ELF-1 (cell line): ENCODE measurements at places on chromosomes 12 and 14.

- no peak for DNase-seq
These were observed 6.7 kb downstream of the C12orf54 start for GRCh38 chr12:48489012-48489411.

DNA sequence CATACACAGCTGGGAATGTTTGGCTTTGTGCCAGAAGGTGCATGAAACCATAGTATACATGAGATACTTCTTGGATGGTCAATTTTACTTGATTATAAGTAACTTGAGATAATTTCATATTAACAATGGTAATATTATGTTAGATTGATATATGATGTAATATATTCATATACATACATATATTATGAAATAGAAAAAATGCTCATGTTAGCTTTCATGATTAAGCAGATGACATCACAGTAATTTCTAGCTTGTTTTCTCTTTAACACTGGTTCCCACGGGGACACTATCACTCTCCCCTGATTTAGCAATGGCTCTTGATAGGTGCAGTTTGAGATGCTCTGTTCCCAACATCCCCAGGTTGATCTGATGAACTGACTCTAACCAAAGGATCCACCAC, 35.4 kb upstream of the NTF3 start:
- no peak for DNase-seq

GRCh38 chr12:131209082-131210070, 255.7 kb downstream of the ADGRD1 start:
- no peak for DNase-seq

DNA sequence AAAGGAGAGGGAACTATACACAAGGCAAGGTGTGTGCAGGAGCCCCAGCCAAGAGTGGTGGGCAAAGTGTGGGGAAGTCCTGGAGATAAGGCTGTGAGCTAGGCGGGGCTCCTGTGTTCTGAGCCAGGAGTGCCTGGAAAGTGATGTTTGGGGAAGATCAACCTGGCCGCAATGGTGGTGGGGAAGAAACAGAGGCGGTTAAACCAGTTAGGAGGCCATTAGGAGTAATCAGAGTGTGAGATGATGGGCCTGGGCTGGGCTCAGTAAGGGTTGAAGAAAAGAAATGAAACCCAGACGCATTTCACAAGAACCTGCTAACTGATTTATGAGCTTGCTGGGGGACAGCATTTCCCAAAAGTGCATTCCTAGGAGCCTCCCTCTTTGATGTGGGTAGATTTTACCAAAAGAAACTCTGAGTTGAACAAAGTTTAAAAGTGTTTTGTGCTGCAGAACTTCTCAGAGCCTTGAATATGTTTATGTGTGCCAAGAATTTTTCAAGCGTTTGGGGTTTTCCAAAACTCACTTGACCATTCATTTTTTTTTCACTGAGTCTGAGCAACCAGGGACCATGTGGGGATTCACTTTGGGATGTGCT, 34.2 kb upstream of the LRP1-AS start:
- DNase-seq = peak; percentile 63

- no peak for DNase-seq
These were observed 49.1 kb downstream of the KCNA1 start for GRCh38 chr12:4958697-4959375.

DNA sequence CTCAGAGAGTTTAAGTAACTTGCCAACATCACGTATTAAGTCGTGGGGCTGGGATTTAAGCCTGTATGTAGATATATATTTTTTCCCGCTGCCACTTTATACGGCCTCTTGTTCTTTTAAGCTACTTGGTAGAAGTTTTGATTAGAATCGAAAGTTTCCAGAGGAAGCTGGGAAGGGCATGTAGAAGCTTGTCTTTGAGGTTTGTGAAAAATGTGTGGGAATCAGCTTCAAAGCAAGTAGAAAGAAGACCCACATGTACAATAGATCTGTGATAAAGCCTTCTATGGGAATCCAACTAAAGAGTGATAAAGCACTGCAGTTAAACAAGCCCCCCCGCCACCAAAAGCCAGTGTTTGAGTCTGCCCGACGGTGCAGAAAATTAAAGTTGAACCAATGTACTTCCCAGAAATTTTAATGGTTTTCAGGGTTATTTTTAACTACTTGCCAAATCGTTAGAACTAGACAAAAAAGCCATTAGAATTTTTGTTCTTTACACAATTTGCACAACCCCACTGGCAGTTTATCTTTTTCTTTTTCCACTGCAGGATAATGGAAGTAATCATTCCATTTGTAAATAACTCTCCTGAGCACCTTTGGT, 25.5 kb downstream of the SERPINA11 start:
- no peak for DNase-seq

DNA sequence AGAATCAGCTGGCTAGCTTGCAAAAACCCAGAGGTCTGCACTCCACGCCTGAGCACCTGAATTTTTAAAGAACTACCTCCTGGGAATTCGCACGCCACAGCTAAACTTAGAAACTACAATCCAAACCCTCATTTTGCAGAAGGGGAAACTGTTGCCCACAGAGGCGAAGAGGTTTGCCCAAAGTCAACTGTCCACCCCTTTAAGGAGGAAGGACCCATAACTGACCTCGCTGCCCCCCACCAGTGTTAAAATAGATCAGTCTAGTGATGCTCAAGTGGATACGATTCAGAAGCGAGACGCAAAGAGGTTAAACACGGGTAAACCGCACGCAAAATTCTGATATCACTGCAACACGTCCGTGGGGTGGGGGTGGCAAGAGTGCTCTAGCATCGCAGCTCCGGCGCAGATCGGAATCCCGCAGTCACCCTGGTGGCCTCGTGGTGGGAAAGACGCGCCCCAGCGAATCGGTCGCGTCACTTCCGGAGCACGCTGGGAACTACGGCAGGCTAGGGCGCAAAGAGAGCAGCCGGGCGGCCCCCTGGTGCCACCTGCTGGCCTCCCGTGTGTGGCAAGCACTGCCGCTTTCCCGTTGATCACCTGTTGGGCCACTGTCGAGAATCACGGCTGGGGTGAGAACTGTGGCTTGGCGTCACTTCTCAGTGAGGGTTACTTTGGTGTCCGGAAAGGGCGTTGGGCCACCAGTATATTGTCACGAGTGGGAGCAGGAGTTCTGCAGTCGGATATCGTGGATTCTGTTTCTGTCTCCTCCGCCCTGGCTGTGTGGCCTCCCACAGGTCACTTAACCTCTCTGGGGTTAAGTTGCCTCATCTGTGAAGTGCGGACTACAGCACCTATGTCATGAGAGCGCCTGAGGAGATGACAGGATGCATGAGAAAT, at the start of gene ALKBH2:
ALKBH2 (minus strand) TSS at position 451 of the 897 bp plus-strand sequence. CDS start 686 bp downstream, outside the sequence.
- DNase-seq = peak; percentile 97

GRCh38 chr12:58387199-58387598, 445.8 kb downstream of the ATP23 start:
- no peak for DNase-seq

DNA sequence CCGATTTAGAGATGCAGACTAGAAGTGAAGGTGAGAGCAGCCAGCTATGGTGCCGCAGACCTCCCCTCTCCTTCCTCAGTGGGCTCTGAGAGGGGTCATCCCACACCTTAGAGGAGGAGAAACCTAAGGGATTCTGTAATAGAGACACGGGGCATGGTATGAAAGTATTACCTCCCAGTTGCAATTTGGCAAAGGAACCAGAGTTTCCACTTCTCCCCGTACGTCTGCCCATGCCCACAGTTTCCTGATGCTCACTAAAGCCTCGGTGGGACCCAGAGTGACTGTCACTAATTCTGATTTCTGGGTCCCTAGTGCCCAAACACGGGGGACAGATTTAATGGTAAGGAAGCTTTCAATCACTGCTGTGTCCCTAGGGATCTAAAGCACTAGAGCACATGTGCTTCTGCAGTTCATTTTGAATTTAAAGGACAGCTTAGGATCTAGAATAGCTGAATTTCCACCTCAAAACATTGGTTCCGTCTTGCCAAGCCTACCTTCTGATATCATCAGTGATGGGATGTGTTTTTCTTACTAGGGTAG, 44.1 kb downstream of the DAD1 start:
- DNase-seq = no peak

GRCh38 chr12:22856178-22856577, 231.2 kb downstream of the ETNK1 start:
- DNase-seq = no peak

- no peak for DNase-seq
These were observed 5.5 kb upstream of the ITPK1 start for GRCh38 chr14:93121030-93121834.

GRCh38 chr12:63862187-63862968, 17.9 kb downstream of the SRGAP1 start:
- no peak for DNase-seq

DNA sequence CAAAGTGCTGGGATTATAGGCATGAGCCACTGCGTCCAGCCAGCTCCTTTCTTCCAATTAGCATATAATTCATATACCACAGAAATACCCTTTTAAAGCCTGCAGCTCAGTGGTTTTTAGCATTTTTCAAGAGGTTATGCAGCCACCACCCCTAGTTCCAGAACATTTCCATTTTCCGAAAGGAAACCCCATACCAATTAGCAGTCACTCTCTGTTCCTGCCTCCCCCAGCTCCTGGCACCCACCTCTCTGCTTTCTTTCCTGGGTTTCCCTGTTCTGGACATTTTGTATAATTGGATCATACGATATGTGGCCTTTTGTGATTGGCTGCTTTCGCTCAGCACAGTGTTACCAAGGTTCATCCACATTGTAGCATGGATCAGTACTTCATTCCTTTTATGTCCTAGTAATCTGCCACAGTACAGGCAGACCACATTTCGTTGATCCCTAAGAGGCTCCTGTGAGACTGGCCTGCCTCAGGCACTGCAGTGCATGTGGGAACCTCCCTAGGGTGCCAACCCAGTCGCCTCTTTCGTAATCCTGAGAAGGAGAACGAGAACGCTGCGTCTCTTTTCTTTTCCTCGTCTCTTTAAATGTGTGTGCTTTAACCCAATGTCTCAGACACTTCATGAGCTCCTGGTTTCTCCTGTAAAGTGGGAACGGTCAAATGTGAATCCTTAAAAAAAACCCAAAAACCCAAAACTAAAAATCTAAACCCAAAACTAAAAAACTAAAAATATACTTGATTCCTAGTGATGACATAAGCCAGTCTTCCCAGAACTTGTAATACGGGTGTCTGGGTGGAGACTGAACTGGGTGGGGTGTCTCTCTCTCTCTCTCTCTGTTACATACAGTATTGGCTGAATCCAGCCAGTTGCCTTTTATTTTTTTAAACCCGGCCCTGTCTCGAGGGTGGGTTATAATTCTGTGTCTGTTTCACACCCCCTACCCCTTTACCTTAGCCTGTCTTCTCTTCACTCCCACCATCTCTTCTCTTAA, 14.7 kb downstream of the AACS start:
- DNase-seq = no peak

GRCh38 chr14:29821242-29821641, 106.4 kb downstream of the PRKD1 start:
- no peak for DNase-seq

DNA sequence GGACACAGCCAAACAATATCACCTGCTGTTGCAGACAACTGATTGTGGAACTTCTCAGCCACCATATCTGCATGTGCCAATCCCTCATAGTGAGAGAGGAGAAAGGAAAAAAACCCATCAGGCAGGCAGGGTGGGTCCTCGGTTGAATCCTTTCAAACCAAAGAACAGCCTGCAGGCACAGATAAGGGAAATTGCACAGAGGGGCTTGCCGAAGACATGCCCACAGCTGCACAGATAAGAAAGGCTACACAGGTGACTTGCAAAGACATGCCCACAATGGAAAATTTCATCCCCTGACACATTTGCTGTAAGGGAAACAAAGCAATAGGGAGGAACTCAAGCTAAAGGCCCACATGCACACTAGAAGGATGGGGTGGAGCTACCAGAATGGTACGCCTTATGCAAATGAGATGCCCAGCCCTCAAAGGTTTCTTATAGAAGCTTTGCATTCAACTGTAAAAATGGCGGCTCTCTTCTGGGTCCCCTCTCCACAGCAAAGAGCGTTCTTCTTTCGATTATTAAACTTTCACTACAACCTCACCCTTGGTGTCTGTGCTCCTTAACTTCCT, 170.0 kb upstream of the TMPO start:
- DNase-seq = peak; percentile 52

DNA sequence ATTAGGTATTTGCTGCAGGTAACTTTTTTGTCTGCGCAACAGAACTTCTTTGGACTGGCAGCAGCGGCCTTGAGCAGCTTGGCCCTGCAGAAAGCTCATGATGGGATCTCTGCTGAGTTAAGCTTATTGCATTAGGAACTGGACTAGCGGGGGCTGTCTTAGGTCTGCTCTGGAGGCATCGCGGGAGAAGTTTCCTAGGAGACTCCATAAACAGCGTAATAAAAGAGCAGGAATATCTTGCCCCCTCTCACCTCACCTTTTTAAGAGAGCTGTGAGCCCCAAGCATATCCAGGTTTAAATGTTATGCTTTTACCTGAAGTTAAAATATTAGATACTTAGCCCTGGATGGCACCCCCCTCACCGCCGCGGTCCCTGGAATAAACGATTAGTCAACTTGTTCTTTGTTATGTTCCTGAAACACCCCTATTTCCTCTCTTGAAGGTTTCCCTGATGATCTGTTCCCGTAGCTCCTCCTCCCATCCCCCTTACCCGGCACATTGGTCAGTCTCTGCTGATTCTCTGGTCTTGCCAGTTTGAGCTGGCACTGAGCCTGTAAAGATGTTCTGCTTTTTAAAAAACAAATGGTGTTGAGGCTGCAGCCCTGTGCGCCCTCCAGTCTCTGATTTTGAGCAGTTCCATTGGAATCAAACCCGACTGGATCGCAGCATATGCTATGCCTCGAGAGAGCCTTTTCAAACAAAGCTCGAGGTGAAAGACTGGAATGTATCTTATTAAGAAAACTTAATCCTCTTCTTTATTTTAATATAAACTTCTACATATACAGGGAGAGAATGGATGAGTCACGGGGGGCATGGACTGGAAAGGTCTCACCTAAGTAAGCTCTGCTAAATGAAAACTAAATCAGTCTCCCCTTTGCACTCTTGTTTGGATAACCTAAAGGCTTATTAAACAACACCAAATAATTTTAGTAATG, 1.9 kb downstream of the MLXIP start:
- no peak for DNase-seq

DNA sequence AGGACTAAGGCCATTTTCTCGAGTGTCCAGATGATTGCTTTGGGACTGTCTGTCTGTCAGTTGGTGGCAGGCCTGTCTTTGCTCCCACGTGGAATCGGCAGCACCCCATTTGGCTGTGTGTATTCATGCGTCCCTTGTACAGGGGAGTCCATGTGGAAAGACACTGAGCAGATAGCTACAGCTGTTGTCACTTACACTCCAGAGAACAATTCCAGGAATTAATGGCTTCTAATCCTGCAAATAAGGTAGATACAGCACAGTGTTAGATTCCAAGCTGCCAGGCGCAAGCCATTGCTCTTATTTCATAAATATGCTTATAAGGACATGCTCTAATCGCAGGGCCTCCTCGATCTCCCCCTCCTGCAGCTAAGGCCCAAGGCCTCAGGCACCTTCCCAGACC, 208.8 kb downstream of the VRK1 start:
- no peak for DNase-seq

GRCh38 chr12:95784915-95785314, 5.6 kb downstream of the NTN4 start:
- DNase-seq = no peak

- no peak for DNase-seq
These were observed 8.4 kb downstream of the CCDC197 start for GRCh38 chr14:94005324-94006073.

DNA sequence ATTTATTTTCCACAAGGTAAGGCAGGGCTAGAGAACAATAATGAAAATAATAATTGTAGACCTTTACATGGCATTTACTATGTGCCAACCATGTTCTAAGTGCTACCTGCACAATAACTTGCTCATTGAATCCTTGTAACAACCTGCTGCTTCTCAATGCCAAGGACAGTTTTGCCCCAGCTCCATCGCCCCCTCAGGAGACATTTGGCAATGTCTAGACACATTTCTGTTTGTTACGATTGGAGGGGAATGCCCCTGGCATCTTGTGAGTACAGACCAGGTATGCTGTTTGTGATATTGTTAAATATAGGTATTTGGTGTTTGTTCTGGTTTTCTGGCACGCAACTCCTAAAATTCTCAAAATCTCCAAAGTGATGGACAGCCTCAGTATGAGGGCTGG, 8.1 kb upstream of the ATXN2 start:
- DNase-seq = no peak
